ENCODE measurements at places on chromosomes 3 and 15.

GRCh38 chr3:142734834-142735233, 11.0 kb downstream of the TRPC1 start:
- no peak for DNase-seq

DNA sequence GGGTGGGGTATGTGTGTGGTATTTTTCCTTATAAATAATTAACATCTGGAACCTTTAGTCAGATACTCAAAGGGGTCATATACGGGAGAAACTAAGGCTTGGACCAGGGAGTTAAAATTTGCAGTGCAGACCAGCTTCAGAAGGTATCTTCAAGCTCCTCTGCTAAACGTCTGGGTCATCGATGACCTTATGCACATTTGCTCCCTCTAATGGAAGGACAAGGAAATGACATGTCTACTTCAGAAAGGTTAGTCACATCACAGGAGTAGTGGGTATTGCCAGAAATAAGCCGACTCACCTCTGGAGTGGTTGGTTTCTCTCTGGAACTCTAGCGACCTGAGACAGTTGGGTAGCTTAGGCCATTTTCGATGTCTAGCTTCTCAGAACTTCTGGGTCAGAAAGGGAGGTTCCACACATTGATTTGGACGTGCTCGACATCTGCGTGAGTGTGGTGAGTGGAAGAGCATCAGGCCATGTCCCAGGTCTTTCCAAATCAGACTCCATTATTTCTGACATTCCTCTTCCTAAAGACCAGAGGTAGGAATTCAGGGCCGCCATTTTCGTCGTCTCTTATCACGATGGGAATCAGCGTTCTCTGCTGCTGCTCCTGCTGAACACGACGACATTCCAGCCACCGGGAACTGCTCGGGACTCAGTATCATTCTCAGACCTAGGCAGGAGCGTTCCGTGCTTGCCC, 31.8 kb upstream of the RASA2 start:
- peak; percentile 11 for DNase-seq

DNA sequence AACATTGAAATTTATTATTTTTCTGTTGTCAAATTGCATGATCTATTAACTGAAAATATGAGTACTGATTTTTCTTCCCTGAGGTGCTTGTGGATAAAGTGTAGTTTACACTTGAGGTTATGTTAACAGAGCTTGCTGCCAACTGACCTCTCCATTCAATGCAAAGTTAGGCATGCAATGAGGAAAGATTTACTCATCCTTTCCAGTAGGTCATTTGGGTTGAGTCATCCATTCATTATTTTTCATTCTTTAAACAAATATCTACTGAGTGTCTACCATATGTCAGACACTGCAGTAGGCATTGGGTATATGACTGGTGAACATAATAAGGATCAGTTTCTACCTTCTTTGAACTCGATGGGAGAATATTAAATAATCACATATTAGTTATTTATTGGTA, 604.1 kb downstream of the EDEM1 start:
- DNase-seq = no peak

GRCh38 chr3:32951410-32951811, at the start of gene CCR4:
CCR4 (plus strand) TSS chr3:32951644; CDS start chr3:32953423, 1,779 bp downstream.
- DNase-seq = no peak

DNA sequence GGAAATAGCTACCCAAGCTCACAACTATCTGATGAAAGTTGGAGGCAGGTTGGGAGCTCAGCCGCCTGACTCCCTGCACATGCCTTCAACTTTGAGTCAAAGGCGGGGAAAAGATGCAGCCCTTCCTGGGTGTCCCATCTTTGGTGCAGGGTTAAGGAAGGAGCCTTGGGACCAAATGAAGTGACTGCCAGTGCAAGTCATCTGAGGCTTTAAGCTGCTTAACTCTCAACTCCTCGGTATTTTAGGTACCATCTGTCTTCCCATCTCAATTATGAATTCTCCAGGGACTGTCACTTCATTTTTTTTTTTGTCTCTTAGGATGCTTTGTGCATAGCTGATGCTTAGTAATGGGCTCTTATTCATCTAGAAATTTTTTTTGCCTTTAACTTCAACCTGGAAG, 408.8 kb upstream of the C2CD4B start:
- DNase-seq = peak; percentile 87

GRCh38 chr3:63872135-63872924, 8.7 kb downstream of the ATXN7 start:
- no peak for DNase-seq

DNA sequence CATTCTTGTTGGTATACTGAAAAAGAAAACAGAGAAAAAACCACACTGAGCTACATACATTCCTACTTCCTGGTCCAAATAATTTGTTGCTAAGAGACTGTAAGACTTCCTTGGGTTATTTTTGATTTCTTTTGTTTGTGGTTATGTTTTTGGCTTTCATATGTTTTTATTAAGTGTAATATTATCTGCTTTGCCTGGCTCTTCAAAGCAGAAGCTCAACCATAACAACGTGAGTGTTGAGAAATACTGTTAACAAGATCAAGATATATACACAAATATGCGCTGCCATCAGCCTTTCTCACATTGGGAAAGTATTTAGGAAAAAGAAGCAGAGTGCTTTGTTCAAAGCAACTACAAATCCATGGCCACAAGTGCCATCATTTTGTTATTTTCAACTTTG, 556.2 kb upstream of the CBLB start:
- DNase-seq = no peak

GRCh38 chr15:40768521-40769273, 1.1 kb upstream of the C15orf62 start:
- DNase-seq = no peak

DNA sequence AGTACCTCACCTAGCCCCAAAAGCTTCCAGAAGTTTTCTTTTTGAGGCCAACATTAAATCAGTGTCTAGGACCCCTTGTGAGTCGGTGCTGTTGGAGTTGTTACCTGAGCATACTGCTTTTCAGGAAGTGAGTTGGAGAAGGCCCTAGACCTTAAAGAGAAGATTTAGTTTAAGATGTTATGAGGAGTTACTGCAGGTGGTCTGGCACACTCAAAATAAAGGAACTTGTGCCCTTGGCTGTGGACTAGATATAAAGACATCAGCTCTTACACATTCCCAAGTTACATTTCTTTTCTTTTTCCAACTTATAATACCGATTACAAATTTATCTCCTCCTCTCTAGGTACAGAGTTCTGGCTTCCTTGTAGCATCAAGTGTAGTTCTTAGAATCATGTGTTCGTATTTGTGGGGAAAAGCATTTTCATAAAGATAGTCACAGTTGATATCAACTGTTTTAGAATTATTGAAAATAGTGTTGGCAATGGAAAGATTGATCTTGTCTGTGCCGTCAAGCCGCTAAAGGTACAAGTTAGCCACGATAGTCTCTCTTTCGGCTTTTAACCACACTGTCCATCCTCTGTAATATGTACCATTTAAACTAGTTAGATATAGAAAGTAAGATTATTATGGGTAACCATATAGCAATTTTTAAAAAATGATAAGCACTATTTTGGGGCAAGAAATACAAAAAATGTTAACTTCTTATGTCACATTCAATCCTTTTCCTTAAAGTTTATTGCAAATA, 8.6 kb downstream of the ZIC1 start:
- DNase-seq = no peak

DNA sequence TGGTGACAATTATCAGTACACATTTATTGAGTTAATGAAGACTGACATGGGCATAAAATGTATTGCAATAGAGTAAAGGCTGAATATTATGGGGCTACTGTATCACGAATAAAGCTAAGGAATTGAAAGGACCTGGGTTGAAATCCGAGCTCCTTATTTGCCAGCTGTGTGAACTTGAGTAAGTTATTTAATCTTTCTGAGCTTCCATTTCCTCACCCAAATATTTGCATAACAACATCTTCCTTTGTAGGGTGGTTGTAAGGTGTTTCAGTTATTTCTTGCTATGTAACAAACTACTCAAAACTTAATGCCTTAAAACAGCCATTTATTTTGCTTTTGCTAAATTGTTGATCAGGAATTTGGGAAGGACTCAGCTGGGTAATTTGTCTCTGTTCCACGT, 111.1 kb upstream of the TSC22D2 start:
- DNase-seq = no peak

- DNase-seq = no peak
Measured at GRCh38 chr3:140599009-140599408, 78.9 kb upstream of the TRIM42 start.

- no peak for DNase-seq
Measured at GRCh38 chr15:39599871-39600270, 19.0 kb downstream of the THBS1 start.

- peak; percentile 20 for DNase-seq
Measured at GRCh38 chr3:104555728-104556127, 811.0 kb upstream of the ALCAM start.

DNA sequence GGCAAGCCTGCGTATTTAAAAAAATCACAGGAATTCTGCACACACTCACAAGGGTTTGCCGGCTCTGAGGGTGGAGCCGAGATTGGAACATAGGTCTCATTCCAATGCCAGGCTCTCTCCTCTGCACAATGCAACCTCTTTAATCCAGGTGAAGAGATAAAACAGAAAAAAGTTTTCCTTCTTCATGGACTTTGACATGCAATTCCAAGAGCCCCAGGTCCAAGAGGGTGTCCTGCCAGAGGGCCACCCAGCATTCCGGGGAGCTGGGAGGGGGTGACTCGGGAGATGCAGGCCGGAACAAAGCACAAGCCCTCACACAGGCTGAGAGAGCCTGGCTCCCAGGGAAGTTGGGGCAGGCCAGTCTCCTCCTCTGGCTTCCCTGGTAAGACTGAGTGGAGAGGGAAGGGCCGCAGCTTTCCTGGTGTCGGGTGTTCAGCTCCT, 6.7 kb upstream of the SLC12A8 start:
- DNase-seq = no peak

GRCh38 chr3:154015307-154015706, 105.9 kb upstream of the ARHGEF26 start:
- DNase-seq = no peak

DNA sequence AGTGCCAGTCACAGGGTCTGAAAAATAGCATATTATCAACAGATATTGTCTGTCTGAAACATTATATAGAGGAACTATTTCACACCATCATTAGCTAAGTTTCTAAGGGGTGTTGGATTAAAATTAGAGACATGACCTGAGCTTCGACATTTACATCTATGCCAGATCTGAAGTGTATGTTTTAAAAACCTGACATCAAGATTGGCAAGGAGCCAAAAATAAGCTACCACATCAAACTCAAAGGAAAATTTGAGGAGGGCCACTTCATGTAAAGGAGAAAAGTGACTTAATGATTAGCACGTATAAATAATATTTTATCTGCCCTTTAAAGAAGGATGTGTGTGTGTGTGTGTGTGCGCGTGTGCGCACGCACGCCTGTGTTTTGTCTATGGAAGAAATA, 752.0 kb upstream of the GRM7 start:
- no peak for DNase-seq
